ENCODE measurements at places on chromosomes 4 and X.

DNA sequence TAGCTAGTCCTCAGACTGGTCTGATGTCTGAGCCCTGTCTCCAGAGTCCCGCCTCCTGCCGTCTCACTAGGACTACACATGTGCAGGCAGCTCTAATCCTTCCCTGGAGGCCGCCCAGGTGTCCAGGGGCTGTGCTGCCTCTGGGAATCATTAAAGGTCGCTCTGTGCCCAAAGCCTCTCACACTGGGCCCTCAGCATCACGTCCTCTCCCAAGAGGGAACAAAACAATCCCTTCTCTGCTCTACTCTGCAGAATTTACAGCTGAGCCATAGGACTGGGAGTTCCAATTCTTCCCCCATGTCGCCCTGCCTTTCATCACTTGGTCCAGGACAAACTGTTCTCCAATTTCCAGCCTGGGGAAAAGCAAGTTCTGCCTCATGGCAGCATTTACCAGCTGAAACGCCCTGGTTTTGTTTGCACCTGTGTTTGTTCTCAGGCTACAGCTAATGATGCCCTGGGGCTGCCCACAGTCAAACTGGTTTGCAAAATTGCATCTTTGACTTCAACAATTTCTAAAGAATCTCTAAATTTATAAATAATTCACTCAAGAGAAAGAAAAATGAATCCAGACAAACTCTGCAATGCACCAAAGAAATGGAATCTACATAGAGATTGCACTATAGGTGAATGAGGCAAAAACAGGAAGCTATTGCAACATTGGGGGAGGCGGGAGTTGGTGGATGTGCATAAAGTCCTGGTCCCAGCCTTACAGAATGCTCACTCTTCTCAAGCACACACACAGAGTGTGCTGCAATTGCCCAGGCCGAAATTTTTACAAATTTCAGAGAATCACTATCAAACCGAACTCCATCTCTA, 7.2 kb upstream of the MRFAP1 start:
- peak; percentile 22 for DNase-seq

DNA sequence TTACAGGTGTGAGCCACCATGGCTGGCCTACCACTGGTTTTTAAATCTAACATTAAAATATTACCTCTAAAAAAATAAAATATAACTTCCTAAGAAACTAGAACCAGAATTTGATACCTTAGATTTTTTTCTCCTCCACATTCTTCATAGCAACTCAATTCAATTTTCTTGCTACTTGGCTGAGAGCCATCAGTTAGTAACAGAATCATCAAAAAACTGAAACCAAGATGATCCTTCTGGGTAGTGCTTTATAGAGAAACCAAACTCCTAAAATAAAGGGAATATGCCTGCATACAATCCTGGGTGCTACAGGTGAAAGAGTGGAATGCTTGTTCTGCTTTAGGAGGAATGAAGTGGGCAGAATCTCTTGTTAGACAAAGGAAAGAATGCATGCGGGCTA, 64.4 kb downstream of the RPS3A start:
- DNase-seq: no peak

GRCh38 chr4:158018221-158018830, 154.5 kb downstream of the GASK1B start:
- DNase-seq: no peak

DNA sequence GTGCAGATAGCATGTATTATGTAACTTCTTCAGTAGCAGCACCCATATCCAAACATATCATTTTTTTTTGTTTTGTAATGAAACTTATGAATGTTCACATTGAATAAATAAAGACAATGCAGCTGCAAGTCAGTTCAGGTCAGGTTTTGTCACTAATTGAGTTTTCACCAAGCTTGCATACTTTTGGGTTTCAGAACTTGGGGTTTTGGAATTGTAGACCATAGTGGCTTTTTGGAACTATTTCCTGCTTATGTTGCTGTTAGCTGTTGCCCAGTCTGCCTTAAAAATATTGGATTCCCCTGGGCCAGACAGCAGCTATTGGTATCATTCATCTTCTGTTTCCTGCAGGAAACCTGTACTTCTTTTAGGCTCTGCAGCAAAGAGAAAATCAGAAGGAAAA, 113.4 kb upstream of the LIMCH1 start:
- no peak for DNase-seq

DNA sequence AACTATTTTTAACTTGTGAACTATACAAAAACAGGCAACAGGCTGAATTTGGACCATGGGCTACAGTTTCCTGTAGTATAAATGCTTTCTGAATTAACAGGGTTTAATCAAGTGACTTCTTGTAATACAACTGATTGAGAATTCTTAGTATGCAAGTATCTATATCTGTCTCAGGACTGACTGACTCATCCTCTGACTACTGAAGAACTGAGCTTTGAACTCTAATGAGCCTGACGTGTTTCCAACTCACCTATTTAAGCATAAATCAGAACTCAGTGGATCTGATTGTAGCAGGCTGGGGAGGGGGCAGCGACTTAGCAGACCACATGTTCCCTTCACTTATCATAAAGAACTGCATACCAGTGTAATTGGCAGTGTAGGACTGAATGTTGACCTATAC, 7.8 kb downstream of the SPATA4 start:
- DNase-seq: no peak

GRCh38 chr4:54197926-54198325, 31.2 kb upstream of the PDGFRA start:
- no peak for DNase-seq

GRCh38 chr4:16043642-16044498, 40.0 kb downstream of the PROM1 start:
- no peak for DNase-seq

GRCh38 chr4:82787342-82787741, 11.3 kb downstream of the SCD5 start:
- DNase-seq: no peak

- no peak for DNase-seq
Observed at GRCh38 chr4:75886104-75886503, 16.1 kb downstream of the PPEF2 start.

DNA sequence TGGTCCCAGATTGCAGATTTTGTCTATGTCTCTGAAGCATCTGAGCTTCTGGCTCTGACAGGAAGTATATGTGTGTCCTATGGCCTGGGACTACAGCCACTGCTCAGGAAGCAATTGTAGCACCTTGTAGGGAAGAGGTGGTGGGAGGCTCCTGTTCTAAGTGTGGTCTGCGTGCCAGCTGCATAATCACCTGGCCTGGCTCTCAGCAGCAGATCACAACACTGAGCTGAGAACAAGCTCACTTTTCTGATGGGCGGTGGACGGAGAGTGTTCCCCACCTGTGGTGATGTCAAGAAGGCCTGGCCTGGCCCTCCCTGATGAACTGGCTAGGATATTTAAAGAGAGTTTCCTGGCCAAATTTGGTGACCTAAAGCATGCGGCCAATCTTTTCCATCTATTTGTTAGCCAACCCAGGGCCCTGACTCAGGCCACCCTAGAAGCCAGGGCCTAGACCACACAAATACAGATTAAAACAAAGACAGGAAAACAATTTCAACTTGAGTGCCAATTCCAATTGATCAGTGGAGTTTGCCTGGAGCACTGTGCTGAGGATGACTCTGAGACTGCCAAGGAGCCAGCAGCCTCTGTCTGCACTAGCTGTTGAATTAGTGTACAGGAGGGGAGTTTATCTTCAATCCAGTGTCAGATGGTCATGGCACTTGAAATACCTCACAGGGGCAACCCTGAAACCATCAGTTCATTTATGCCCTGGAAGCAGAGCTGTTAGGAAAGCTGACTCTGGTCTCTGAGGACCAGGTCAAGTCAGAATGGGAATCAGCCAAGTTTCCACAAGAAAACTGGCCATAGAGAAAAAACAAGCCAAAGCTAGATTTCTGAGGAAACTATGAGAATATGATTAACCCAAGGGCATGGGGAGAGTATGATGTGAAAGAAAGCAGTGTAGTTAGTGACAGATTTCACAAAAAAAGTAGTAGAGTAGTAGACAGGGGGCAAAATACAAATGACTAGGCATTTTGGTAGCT, 47.4 kb downstream of the PRDM5 start:
- DNase-seq: no peak

DNA sequence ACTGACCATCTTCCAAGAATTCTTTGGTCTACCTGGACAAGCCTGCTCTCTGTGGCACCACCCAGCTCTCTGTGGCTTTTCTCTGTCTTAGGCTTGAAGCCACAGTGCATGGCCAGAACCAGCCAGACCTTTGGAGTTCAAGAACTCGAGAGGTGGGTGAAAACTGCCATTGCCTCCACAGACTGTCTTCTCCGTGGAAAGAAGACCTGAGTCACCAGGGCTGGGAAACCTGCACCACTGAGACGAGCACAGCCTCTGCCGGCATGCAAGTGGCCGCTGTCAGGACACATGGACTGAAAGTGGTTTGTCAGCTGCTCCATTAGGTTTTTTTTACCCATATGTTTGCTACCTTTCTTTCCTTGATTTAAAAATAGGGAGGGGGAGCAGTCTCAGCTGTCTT, 74.5 kb downstream of the MGST2 start:
- DNase-seq: no peak

DNA sequence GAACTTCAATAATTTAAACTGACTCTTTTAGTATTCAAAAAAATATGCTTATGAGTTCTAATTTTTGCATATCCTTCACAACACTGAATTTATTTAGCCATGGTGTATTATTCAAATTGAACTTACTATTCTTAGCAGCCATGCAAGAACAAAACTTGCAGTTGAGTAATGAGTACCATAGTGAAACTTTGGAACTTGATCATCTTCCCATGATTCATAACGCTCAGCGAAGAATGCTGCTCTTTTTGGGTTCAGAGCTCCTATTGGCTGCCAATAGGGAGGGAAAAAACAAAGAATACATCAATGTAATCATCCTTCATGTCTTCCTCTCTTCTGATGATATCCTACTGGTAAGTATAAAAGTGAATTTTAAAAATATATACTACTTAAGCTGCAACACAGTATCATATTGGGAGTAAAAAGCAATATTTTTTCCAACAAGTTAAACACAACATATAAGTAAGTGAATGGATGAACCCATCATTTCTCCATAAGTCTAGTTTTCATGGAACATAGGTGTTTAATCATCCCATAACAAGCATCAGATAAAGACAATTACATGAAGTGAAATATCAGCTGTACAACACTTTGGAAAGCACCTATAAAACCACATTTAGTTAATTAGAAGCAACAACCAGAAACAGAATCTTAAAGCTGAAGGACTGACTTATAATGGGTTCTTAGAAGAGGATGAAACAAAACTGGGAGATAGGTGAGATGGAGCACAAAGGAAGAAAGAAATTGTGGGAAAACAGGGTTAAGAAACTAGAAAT, 145.2 kb upstream of the MAB21L2 start:
- DNase-seq: no peak

DNA sequence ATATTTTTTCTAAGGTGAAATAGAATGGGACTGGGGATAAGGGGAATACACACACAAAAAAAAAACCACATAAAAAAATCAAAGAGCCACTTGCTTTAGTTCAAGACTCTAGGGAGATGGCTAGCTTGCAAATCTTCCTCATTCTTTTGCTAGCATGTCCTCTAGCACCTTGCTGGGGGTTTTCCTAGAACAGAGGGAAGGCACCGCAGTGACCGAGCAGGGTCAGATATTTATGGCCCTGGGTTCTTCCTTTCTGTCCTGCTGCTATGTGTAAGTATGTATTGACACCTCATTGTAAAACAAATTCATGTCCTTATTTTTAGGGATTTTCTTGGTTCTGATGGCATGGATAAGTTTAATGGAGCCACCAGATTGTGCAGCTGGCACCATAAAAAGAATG, 81.2 kb downstream of the SHISA3 start:
- DNase-seq: no peak

- peak; percentile 75 for DNase-seq
Observed at GRCh38 chr4:26235500-26235899, 85.3 kb upstream of the RBPJ start.

DNA sequence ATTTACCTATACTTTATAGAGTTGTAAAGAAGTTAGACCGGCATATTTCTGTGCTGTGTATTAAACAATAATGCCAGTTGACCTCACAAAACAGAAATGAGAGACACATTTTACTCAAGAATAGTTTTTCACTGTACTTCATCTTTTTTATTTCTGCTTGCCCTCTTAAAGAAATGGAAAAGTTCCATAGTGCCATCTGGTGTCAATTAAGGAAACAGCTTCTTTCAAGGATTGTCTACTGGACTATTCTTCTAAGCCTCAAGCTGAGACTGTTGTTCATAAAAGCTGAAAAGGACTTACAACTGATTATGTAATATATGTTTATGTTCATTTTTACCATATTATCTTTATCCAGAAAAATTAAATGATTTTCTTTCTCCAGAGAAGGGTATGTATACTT, 1523.7 kb downstream of the ARAP2 start:
- DNase-seq: no peak

DNA sequence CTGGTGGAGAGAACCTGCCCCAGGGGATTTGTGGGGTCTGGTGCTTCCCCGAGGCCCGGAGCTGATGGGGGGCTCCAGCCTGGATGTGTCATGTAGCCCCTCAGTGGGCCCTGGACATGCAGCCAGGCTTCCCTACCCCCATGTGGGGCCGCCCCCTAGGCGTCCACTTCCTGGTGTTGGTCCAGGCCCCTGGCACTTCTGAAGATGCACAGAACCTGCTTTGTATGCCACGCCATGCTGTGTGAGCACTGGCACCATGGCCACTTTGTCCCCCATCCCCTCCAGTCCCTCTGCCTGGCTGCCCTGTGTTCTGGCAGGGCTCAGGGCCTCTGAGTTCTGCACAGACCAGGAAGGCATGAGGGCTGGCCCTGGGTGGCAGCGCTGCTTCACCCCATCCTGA, 29.2 kb downstream of the WFS1 start:
- DNase-seq: no peak

DNA sequence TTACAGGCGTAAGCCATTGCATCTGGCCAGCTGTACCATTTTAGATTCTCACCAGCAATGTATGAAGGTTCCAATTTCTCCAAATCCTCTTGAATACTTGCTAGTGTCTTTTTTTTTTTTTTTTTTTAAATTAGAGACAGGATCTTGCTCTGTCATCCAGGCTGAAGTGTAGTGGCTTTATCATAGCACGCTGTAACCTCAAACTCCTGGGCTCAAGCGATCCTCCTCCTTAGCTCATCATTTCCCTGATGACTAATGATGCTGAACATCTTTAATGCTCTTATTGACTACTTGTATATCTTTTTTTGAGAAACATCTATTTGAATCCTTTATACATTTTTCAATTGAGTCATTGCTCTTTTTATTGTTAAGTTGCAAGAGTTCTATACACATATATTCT, 40.3 kb downstream of the HDAC8 start:
- DNase-seq: no peak

DNA sequence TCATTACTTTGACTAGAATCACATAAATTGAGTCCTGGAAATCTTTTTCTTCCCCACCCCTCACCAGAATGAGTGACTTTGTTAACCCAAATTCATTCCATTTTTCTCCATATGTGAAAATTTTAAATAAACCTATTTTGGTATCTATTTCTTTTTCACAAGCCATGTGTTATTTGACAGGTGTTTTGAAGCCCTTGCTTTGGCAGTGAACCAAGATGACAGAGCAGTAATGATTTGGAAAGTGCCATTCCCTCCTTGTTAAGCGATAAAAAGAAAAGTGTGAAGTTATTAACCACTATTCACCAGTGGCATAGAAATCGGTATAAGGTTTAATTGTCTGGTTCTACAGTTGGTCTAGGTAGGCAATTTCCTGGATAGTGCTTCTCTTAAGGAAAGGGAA, 66.1 kb downstream of the POLA1 start:
- DNase-seq: no peak
